ENCODE measurements at places on chromosomes 2 and 18. TPM values are rescaled to one million over a fixed set of nuclear protein-coding genes. Genes with fewer than 3 reads are reported as not detected.

The BARD1 gene
- total RNA-seq, result 41.0 TPM

The NEU2 gene
- not detected for total RNA-seq

The OXER1 gene
- total RNA-seq, result under 0.01 TPM

The RGPD3 gene
- 0.32 TPM for total RNA-seq

The ELAC1 gene
- total RNA-seq, result 7.4 TPM

DNA sequence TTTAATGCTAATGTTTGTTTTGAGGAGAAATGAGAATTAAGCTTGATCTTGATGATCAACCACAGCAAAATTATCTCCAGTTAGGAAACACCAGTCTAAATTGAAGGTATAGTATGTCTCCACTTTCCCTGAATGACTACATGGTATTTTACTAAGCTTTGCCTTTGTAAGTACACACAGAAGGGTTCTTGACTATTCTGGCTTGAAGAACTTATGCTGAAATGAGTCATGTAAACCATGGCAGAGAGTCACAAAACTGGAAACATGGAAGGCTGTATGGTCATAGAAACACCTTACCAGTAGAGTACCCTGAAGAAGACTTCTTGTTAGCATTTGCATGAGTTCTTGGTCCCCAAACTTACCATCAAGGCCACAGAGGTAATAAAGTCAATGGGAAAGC is 250.5 kb downstream of the SLC8A1 start:
- no peak for DNase-seq

All from fibroblast of villous mesenchyme (primary cell).